ENCODE measurements at places on chromosomes 11 and 22. TPM values are rescaled to one million over a fixed set of nuclear protein-coding genes. Genes with fewer than 3 reads are reported as not detected.

Gene MRPL49
- 58.9 TPM for total RNA-seq

Gene OPCML
- total RNA-seq: 0.95 TPM

Gene GPHA2
- total RNA-seq: not detected

DNA sequence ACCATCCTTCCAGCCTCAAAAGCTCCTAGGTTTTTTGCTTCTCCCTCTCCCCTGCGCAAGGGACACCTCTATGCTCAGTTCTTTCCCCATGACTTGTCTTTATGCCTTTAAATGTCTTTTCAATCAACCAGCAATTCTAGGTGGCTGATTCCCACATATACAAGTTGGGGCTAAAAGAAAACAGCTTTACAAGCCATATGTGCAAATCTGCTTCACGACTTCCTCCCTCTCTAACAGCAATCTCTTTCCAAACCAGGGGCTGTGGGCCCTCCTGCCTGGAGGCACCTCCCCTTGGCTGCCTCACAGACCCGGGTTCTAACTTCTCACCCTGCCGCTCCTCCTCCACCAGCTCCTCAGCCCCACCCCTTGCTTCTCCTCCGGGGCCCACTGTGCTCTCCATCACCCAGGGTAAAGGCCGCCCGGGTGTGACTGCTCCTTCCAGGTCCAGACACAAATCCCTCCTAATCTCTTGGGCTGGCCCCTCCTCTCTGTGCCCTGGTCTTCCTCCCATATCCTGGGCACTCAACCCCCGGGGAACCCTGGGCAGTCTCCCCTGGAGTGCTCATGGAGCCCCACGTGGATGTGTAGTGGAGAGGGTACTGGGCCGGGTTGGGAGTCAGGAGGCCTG lies 14.1 kb downstream of the TMPRSS13 start:
- no peak overlapping the region for H3K27ac ChIP-seq
- no peak overlapping the region for H3K4me3 ChIP-seq
- H3K4me1 ChIP-seq: no peaks in the 10 kb centered on the region
- no peak for DNase-seq
- H3K27me3 ChIP-seq: peaks cover 63% of the 10 kb centered on the region
- no peaks in the 10 kb centered on the region for H3K36me3 ChIP-seq

Gene ADM2
- 3.6 TPM for total RNA-seq

DNA sequence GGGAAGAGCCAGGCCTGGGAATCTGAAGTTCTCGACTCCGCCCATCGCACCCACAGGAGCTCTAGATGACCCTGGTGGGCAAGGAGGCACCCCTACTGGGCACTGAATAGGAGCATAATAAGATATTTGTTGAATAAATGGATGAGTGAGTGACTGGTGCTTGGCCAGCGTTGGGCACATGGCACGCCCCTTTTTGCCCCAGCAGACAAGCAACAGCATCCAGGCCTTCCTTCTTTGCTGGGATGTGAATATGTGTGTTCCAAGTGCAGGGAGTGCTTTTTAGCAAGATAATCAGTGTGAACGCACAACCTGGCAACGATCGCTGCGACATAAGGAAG lies 443 bp upstream of the CELF1 start:
- peaks cover 24% of the 10 kb centered on the region for H3K36me3 ChIP-seq
- peaks cover 40% of the 10 kb centered on the region for H3K4me1 ChIP-seq
- no peaks in the 10 kb centered on the region for H3K27me3 ChIP-seq
- peak overlapping the region; percentile 58 for H3K27ac ChIP-seq
- H3K4me3 ChIP-seq: peak overlapping the region; percentile 99
- peak; percentile 36 for DNase-seq

DNA sequence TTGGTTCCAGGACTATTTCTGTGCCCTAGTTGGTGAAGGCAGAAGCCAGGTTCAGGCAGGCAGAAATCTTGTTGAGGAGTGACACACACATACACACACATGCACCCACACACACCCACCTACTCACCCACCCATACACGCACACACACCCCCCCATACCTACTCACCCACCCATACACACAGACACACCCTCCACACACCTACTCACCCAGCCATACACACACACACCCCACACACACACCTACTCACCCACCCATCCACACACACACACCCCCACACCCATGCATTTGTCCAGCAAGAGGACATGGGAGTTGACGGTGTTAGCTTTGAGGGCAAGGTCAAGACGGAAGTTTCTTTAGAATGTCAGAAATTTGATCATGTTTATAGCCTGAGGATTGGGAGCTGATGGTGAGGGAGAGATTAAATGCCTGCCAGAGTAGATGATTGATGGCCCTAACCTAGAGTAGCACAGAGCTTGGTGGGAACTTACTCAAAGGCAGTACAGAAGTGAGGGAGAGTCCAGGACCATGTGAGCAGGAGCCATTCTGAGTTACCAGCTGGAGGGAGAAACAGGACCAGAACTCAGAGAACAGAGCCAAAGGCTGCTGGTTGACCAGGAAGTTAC lies 68.9 kb downstream of the CYB5R2 start:
- no peak overlapping the region for H3K27ac ChIP-seq
- no peak overlapping the region for H3K4me3 ChIP-seq

DNA sequence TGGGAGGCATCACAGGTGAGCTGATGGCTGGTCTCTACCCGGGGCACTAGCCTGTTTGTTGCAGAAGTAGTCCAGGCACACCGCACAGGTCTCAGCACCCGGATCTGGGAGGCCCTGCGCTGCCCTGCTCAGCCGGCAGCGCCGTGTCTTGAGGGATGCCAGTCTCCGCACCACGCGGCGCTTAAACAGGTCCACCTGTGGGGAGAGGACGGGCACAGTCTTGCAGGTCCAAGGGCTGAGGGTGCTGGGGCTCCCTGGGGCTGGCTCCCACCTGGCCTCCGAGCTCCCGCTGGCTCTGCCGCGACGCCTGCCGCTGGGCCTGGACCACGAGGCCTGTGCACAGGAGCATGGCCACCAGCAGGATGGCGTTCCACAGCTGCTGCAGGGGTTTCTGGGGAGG lies 7.2 kb downstream of the RNF215 start:
- no peaks in the 10 kb centered on the region for H3K27me3 ChIP-seq
- H3K4me1 ChIP-seq: no peaks in the 10 kb centered on the region
- no peaks in the 10 kb centered on the region for H3K36me3 ChIP-seq
- H3K4me3 ChIP-seq: no peak overlapping the region
- H3K27ac ChIP-seq: no peak overlapping the region
- no peak for DNase-seq

DNA sequence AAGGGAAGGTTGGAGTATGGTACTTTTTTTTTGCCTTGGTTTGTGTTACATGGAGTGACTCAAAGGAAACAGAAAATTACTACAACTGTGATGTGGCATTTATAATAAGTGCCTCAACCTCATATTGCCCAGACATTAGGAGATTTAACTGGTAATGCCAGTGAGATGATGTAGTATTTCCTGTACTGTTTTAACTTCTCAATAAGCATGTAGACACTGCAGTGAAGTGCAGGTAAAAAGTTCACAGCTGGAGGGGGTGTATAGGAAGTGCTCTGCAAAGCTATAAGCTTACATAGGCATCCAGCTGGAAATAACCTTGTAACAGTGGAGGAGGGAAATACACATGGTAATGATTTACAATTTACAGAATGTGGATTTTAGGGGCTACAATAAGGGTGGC lies 138.2 kb upstream of the MTMR2 start:
- H3K36me3 ChIP-seq: peaks cover 38% of the 10 kb centered on the region
- H3K4me1 ChIP-seq: peaks cover 86% of the 10 kb centered on the region
- H3K4me3 ChIP-seq: peak overlapping the region; percentile 38
- peak overlapping the region; percentile 74 for H3K27ac ChIP-seq

Gene HEPHL1
- not detected for total RNA-seq

Measured in HFFc6 (cell line).